ENCODE measurements at places on chromosomes 11 and 22.
A peak's percentile ranks its signal among the peaks of the same experiment; 100 is the strongest.

DNA sequence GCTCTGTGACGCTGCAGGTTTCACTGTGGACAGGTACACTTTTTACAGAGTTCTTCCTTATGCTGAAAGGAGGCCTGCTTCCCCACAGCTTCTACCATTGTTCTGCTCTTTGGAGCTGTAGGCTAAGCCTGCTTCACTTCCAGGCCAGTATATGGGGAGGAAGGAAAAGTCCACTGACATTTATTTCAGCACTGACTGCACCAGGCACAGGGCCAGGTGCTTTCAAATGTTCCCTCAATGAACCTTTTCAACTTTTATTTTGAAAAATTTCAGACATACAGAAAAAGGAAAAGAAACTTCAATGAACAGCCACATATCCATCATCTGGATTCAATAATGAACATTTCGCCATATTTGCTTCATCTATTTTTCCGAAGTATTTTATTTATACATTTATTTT is 22.0 kb downstream of the POU2F3 start:
- DNase-seq: no peak

DNA sequence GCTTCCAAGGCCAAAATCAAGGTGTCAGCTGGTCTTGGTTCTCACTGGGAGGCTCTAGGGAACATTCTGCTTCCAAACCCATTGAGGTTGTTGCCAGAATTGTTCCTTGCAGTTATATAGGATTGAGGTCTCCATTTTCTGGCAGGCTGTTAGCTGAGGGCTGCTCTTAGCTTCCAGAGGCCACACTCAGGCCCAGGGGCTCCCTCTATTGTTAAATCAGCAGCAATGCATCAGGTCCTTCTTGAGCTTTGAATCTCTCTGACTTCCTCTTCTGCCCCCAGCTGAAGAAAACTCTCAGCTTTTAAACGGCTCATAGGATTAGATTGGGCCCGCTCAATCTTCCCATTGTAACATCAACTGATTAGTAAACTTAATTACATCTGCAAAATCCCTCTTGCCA is 39.3 kb upstream of the BSX start:
- peak; percentile 71 for DNase-seq

DNA sequence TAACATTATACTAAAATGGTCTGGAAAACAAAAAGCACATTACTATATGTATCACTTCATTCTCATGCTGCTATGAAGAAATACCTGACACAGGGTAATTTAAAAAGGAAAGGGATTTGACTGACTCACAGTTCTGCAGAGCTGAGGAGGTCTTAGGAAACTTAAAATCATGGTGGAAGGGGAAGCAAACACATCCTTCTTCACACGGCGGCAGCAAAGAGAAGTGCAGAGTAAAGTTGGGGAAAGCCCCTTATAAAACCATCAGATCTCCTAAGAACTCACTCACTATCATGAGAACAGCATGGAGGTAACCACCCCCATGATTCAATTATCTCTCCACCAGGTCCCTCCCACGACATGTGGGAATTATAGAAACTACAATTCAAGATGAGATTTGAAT is 60.0 kb downstream of the FAM181B start:
- DNase-seq: no peak

DNA sequence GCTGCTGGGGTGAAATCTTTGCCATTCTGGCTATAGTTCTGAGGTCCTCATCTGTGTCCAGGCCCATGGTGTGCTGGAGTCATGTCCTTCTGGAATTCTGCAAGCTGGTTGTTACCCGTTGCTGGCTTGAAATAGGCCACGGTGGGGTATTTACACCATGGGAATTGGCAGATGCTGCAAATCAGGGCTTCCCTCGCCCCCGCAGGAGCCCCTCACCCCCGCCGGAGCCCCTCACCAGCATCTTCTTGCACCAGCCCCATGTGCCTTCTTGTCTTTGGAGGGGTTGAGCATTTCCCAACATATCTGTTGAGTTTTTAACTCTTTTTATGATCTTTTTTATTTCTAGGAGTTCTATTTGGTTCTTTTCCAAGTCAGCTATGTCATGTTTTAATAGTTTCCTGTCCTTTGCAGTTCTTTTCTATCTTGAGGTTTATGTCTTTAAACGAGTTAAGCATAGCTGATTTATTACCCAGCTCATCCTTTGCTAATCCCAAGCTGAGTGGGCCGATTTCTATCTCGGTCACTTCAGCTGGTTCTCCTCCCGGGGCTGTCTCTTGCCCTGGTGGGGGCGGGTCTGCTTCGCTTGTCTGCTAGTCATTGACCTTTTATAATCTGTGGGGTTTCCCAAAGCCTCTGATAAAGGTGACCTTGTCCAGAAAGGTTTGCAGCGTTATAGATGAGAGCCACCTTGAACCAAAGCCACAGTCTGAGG is 17.6 kb downstream of the ANO1 start:
- DNase-seq: no peak

GRCh38 chr11:72038491-72038890 is 39.8 kb downstream of the IL18BP start:
- no peak for DNase-seq

All from NCI-H526 treated with DMSO at 0.1 percent for 48 hours (cell line).